ENCODE measurements at places on chromosomes 4 and X. TPM values are rescaled to one million over a fixed set of nuclear protein-coding genes. Genes with fewer than 3 reads are reported as not detected.
A peak's percentile ranks its signal among the peaks of the same experiment; 100 is the strongest.

DNA sequence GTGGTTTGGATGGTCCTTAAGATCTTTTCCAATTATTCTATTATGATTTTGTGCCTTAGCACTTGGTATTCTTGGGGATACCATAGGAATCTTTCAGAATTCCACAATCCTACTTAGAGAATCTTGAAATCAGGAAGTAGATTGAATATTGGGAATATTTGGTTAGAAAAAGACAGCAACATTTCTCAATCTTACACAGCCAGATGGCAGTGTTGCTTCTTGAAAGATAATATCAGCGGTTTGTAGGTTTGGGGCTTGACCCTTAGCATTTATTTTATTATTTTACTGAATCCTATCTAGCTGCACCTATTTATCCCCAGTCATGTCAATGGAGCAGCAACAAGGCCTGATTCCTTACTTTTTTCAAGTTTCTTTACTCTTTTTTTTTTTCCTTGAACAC is 28.6 kb downstream of the MAGEB1 start:
- peaks cover 5% of the 10 kb centered on the region for H3K27me3 ChIP-seq
- no peak for DNase-seq
- no peak overlapping the region for H3K27ac ChIP-seq
- H3K36me3 ChIP-seq: no peaks in the 10 kb centered on the region

DNA sequence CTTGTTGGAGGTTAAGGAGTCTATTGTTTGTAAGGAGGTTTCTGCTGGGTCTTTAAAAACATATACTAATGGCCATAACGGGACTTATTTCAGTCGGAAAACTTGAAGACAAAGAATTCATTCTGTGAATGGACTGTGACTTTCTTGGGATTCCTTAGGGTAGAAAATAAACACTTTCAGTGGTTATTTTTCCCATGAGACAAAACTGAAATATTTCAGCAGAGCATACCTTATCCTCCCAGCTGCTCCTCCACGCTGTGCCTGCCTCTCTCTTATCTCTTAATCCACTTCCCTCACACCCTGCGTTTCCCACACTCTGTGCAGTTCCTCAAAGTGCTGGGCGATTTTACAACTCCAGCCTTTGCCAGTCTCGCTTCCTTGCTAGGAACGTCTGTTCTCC is 47.1 kb upstream of the SORBS2 start:
- DNase-seq: no peak
- no peak overlapping the region for H3K4me3 ChIP-seq
- no peak overlapping the region for H3K27ac ChIP-seq
- no peaks in the 10 kb centered on the region for H3K27me3 ChIP-seq

DNA sequence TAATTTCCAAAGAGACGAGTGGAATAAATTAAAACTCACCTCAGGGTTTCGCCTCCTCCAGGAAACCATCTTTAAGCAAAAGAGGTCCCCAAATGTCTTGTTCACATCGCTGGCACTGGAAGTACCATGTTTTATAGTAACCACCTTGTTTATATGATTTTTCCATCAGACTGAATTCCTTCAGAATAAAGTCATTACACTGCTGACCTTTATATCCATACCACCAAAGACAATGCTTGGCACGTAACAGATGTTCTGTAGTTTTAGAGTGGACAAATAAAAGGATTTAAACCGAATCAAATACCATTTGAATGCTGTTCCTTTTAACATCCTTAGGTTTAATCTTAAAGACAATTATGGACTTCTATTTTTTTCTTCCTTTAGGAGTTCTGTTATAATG is 4.7 kb downstream of the NUDT6 start:
- no peaks in the 10 kb centered on the region for H3K27me3 ChIP-seq
- H3K4me3 ChIP-seq: no peak overlapping the region

DNA sequence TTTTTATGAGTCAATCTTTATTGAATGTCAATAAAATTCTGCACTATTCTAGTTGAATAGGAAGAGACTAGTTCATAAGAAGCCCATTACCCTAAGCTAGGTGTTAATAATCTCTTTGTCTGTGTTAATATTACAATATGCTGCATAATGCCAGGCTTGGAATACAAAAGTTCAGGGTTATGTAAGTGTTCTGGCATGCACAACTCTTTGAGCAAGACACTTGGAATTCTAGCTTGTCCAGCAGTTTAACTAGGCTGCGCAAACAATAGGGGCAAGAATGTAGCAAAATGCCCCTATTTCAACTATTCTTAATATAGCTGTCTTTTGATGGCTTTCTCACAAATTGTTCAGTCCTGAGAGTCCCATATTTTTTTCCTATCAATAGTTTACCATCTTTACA is 31.3 kb upstream of the ETNPPL start:
- H3K36me3 ChIP-seq: no peaks in the 10 kb centered on the region
- H3K27ac ChIP-seq: no peak overlapping the region
- H3K27me3 ChIP-seq: peaks cover 2% of the 10 kb centered on the region
- H3K4me3 ChIP-seq: no peak overlapping the region
- no peaks in the 10 kb centered on the region for H3K4me1 ChIP-seq
- DNase-seq: no peak

- no peak for DNase-seq
- no peaks in the 10 kb centered on the region for H3K27me3 ChIP-seq
- no peaks in the 10 kb centered on the region for H3K36me3 ChIP-seq
These were observed 36.1 kb upstream of the PHKA2 start for GRCh38 chrX:19019996-19020395.

PALLD gene
- total RNA-seq: 22.9 TPM

DNA sequence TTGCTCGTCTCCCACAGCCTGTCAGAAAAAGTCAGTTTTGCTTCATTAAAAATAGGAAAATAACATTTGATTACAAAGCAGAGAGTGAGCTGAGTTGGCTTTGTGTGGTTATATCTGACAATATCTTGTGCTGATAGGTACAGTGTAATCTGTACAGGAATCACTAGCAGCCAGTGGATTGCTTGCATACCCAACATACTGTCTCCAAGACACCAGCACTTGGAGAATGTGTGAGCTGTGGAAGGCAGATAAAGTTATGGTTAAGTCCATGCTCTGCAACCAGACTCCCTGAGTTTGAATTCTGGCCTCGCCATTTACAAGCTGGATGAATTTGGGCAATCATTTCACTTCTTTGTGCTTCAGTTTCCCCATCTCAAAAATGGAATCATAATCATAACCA is 57.5 kb upstream of the TMPRSS11F start:
- no peaks in the 10 kb centered on the region for H3K36me3 ChIP-seq
- H3K4me1 ChIP-seq: no peaks in the 10 kb centered on the region
- no peak overlapping the region for H3K4me3 ChIP-seq
- H3K27me3 ChIP-seq: peaks cover 2% of the 10 kb centered on the region

SHROOM4 gene
- not detected for total RNA-seq

DNA sequence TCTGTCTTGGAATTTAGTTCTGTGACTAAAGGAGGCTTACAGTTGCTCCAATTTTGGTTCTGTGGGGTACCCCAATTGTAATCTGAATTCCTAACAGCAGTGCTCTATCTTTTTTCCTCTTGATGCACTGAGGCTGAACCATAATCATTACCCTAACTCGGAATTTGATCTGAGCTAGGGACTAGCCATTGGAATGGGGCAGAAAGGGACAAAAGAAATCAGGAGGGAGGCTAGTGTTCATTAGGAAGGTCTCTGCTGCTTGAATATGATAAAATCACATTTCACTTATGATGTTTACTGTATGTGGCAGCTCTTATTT is 2.7 kb downstream of the KLF3 start:
- H3K4me3 ChIP-seq: peak overlapping the region; percentile 85
- peak overlapping the region; percentile 45 for H3K27ac ChIP-seq
- H3K4me1 ChIP-seq: peaks cover 67% of the 10 kb centered on the region

DNA sequence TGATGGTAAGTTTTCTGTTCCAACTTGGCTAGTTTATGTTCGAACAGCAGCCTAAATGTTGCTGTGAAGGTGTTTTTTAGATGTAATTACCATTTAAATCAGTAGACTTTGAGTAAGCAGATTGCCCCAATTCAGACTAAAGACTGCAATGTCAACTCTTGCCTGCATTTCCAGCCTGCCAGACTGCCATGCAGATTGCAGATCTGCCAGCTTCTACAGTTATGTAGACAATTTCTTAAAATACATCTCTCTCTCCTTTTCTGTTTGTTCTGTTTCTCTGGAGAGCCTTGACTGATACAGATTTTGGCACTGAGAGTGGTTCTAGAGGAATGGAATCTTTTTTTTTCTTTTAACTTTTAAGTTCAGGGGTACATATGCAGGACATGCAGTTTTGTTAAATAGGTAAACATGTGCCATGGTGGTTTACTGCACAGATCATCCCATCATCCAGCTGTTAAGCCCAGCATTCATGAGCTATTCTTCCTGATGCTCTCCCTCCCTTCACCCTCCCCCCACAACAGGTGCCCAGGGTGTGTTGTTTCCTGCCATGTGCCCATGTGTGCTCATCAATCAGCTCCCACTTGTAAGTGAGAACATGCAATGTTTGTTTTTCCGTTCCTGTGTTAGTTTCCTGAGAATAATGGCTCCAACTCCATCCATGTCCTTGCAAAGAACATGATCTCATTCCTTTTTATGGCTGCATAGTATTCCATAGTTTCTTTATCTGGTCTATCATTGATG is 227.8 kb downstream of the CPE start:
- H3K4me3 ChIP-seq: no peak overlapping the region
- peaks cover 11% of the 10 kb centered on the region for H3K4me1 ChIP-seq
- H3K36me3 ChIP-seq: no peaks in the 10 kb centered on the region
- no peak for DNase-seq
- H3K27me3 ChIP-seq: peaks cover 7% of the 10 kb centered on the region

GRCh38 chr4:123297836-123298235 is 98.8 kb upstream of the SPRY1 start:
- H3K4me1 ChIP-seq: peaks cover 14% of the 10 kb centered on the region
- H3K27ac ChIP-seq: no peak overlapping the region
- H3K27me3 ChIP-seq: no peaks in the 10 kb centered on the region
- no peak for DNase-seq
- H3K4me3 ChIP-seq: no peak overlapping the region

GRCh38 chr4:88411491-88412096 is 32.9 kb downstream of the HERC6 start:
- H3K4me1 ChIP-seq: peaks cover 15% of the 10 kb centered on the region
- H3K36me3 ChIP-seq: peaks cover 68% of the 10 kb centered on the region

DNA sequence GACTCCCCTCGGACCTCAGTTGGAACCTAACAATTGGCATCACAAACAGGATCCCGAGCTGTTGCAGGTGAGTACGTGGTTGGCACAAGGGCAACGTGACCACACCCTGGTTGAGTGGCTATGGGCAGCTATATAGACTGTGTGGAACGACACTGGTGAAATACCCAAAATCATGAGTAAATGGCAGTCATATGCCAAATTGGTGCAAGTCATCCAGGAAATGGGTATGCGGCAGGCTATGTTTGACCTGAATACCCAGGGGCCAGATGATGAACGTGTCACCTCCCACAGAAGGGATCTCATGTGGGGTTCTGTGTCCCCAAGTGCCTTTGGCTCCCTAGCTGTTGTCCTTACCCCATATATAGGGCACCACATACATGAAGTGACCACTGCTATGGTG is 53.2 kb upstream of the CCDC149 start:
- no peak for DNase-seq
- no peaks in the 10 kb centered on the region for H3K36me3 ChIP-seq
- H3K27me3 ChIP-seq: no peaks in the 10 kb centered on the region
- H3K27ac ChIP-seq: no peak overlapping the region
- no peak overlapping the region for H3K4me3 ChIP-seq
- H3K4me1 ChIP-seq: no peaks in the 10 kb centered on the region

DNA sequence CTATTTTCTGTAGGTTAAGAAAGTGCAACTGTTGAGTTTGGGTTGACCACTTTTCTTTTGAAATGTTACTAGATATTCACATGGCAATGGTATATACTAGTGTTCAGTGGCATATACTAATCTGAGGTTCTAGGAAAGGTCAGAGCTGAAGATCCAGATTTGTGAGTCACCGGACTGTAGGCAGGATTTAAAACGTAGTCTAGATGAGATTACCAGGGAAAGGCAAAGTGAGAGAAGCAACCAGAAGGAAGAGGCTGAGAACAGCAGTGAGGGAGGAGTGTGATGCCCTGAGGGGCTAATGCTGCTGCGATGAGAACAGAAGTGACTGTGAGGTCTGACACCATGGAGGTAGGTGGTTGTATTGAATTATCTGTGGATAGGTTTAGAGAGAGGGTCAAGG is 9.7 kb upstream of the PLA2G12A start:
- no peak overlapping the region for H3K4me3 ChIP-seq
- H3K27me3 ChIP-seq: peaks cover 13% of the 10 kb centered on the region
- no peak for DNase-seq
- H3K36me3 ChIP-seq: no peaks in the 10 kb centered on the region
- H3K4me1 ChIP-seq: no peaks in the 10 kb centered on the region

HMX1 gene
- total RNA-seq: not detected

DNA sequence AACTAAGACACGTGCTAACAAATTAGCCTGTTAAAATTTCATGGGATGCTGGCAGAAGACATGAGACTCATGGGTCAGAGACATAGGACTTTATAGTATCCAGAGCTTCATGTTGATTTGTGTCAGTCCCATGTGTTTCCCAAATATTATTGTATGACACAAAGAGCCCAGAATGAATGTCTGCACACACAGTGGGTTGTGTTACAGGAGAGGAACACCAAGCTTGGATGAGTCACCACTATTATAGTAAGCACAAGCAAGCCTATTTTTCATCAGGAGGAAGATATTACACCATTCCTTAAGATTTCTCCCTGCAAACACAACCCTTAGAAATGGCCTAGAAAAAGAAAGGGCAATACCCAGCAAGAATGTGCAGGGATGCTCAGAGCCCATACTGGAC is 15.4 kb downstream of the BBS12 start:
- no peak overlapping the region for H3K4me3 ChIP-seq
- H3K27ac ChIP-seq: no peak overlapping the region
- peaks cover 35% of the 10 kb centered on the region for H3K4me1 ChIP-seq

- no peak for DNase-seq
- H3K4me1 ChIP-seq: no peaks in the 10 kb centered on the region
- no peak overlapping the region for H3K4me3 ChIP-seq
- H3K36me3 ChIP-seq: no peaks in the 10 kb centered on the region
These were observed 211.0 kb downstream of the KCTD8 start for GRCh38 chr4:44237643-44238042.

F11 gene
- total RNA-seq: not detected

COL4A6 gene
- not detected for total RNA-seq

TLR3 gene
- not detected for total RNA-seq

DNA sequence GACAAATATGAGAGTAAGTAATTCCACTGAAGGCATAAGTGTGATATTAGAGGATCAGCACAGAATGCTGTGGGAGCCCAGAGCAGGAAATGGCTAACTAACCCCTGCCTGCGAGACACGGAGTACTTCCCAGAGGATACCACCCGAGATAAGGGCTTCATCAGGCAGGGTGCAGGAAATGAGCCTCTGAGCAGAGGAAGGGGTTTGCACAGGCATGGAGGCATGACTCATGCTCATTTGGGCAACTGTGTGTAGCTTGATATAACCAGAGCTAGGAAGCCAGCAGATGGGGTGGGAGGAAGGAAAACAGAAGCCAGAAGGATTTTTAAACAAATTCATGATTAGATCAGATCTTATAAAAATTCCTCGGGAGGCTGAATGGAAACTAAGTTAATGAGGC is 70.0 kb upstream of the TSPAN5 start:
- no peak overlapping the region for H3K27ac ChIP-seq
- H3K36me3 ChIP-seq: no peaks in the 10 kb centered on the region
- DNase-seq: no peak
- H3K27me3 ChIP-seq: no peaks in the 10 kb centered on the region
- no peak overlapping the region for H3K4me3 ChIP-seq
- H3K4me1 ChIP-seq: peaks cover 7% of the 10 kb centered on the region

Data from activated T-helper 1 cell treated with anti-CD3 and anti-CD28 coated beads, Interleukin-12 subunit alpha, Interleukin-12 subunit beta, Interleukin-2, Interleukin-4 antibody, amounts not matched to agents 30 ng/mL and 10 ng/mL and 1 ng/mL, durations not matched to agents 14 hours and 24 hours and 36 hours (primary cell).